ENCODE measurements at places on chromosomes 16 and 17.

- no peak for DNase-seq
Observed at GRCh38 chr17:76810956-76811355, 57.2 kb upstream of the MGAT5B start.

DNA sequence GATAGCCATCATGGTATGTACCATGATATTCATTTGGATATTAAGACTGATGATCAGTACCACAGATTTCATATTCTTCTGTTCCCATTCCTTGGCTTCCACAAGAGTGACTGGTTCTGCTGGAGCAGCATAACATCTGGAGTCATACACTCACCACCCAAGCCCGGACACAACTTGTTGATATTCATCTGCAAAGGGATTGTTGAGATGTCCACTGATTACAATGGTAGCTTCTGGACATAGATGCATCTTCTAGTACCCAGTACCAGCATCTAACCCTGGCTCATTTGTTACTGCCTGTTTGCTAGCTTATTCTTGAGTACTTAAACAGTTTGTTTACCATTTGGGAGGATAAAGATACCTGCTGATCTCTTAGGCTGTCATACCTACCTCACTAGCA is 235.7 kb upstream of the AXIN2 start:
- DNase-seq: no peak

GRCh38 chr16:22191532-22192260 is 14.4 kb upstream of the EEF2K start:
- peak; percentile 29 for DNase-seq

GRCh38 chr16:18942061-18942460 is 15.9 kb upstream of the SMG1 start:
- no peak for DNase-seq

DNA sequence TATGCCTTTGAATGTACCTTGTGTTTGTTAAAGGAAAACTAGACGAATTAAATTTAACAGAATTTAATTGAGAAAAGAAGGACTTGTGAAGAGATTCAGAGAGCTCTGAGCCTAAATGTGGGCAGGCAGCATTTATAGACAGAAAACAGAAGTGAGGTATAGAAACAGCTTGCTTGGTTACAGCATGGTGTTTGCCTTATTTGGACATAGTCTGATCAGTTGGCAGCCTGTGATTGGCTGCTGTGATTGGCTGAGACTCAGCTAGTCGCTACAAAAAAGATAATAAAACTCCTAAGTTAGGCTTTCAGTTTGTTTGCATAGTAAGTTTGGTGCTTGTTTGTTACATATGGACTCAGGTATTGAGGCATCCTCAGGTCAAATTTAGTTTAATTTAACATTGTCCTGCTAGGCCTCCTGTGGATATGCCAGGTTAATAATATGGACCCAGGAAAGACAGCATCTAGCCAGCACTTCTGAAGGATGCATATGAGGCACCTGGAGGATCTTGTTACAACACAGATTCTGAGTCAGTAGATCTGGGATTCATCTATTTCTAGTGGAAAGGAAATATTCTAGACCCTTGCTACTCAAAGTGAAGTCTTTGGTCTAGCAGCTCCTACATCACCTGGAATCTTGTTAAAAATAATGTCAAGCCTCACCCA is 43.4 kb downstream of the SLFN5 start:
- peak; percentile 7 for DNase-seq

- no peak for DNase-seq
Observed at GRCh38 chr17:39695089-39695474, 4.8 kb upstream of the ERBB2 start.

GRCh38 chr17:6492892-6493674 is 48.8 kb downstream of the PIMREG start:
- DNase-seq: no peak

DNA sequence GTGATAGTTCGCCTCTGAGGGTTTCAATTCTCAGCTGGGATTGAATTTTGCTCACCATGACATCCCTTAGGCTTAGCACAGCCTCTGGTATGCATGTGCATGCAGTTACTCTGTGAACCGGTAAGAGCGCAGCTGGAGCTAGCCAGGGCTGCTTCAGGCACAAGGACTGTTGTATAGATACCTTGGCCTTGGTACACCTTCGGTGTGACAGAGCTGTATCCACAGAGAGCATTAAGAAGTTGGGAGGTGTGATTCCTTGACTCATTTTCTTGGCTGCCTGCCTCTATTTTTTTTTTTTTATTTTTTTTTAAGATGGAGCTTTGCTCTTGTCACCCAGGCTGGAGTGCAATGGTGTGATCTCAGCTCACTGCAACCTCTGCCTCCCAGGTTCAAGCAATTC is 2.2 kb upstream of the NUTF2 start:
- DNase-seq: no peak

- DNase-seq: no peak
Observed at GRCh38 chr17:60134396-60135150, 15.2 kb upstream of the CA4 start.

DNA sequence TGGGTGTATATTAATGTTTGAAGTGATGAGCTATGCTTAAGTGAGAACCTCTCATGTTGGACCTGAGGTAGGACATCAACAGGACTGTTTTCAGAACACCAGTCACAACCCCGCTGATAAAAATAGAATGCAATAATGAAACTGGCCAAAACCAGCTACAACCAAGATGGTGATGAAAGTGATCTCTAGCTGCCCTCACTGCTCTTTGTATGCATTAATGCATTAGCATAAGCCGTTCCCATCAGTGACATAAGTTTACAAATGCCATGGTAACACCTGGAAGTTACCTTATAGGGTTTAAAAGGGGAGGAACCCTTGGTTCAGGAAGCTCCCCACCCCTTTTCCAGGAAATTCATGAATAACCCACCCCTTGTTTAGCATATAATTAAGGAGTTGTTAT is 672.5 kb upstream of the EEF2KMT start:
- no peak for DNase-seq

- no peak for DNase-seq
Observed at GRCh38 chr16:75106351-75107274, 10.0 kb downstream of the LDHD start.

GRCh38 chr16:68365167-68365817 is 54.5 kb downstream of the PRMT7 start:
- no peak for DNase-seq

All from activated T-cell treated with anti-CD3 and anti-CD28 coated beads for 24 hours (primary cell).